ENCODE measurements at places on chromosomes 3 and 15.

DNA sequence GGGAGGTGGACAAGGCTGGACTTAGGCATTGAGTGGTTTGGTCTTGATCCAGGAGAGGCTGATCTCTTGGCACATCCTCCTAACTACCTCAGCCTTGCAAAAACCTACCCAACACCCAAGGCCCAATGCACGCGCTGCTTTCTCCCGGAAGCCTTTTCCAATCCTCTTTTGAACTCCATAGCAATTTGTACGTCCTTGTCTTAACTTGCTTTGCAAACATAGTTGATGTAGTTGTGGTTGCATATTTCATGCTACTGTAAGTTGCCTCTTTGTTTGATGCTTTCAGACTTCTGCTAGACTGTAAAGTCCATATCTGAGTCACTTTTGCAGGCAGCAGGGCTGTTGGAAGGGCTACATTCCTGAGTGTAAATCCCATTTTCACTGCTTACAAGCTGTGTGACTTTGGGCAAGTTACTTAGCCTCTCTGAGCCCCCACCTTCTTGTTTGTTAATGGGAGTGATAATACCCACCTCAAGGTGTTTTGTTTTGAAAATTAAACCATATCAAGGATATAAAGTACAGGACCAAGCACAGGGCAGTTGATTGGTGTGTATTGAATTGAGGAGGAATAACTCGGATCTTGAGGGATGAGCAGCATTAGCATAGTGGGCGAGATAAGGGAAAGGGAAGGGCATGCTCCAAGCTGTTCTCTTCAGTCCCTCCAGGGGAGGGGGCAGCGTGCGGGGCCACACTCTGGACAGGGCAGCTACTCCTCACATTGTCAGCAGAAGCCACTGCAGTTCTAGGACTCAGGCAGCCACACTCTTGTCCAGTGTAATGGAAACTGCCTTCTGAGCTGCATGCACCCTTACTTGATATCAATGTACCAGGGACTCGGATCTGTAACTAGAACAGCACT lies 28.8 kb downstream of the SIAH2 start:
- no peak for DNase-seq

DNA sequence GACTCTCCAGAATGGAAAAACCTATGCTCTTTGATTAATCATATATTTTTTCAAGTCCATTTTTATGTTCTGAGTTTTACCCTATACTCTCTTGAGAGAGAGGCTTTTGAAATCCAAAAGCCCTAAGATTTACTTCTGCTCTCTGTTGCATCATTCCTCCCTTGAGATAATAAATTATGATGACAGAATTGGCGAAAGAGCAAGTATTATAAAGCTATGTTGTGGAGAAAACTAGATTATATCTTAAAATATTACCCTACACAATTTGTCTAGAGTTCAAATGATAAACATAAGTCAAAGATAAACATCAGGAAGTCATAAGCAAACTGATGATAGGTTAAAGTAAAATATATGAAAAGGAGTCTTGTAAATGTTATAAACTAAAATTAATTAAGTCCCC lies 293.4 kb upstream of the MME start:
- no peak for DNase-seq

DNA sequence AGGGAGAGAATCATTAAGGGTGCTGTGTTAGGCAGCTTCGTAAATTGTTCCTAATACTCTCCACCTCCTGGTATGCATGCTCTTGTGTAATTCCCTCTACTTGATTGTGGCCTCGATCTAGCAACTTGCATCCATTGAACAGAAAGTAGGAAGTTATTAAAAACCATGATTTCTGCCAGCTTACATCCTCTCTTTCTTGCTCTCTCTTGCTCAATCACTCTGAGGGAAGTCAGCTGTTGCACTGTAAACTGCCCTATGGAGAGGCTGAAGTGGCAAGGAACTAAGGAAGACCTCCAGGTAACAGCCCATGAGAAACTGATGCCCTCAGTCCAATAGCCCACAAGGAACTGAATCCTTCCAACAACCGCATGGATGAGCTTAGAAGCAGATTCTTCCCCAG lies 92.6 kb downstream of the ERC2 start:
- peak; percentile 77 for DNase-seq

DNA sequence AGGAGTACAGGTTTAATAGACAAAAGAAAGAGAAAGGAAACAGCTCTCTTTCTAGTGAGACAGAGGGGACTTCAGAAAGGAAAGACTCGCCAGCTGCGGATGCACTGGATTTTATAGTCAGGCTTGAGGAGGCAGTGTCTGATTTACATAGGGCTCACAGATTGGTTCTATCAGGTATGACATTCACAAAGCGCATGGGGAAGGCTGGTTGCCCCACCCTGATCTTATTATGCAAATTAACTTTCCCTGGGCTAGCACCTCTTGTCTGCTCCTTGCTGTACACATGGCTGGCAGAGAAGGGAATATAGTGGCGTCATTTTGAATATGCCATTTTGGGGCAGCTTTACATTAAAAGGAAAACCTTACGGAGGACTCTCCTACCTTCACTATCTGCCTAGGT lies 938.4 kb upstream of the SEMA6D start:
- DNase-seq, result no peak

DNA sequence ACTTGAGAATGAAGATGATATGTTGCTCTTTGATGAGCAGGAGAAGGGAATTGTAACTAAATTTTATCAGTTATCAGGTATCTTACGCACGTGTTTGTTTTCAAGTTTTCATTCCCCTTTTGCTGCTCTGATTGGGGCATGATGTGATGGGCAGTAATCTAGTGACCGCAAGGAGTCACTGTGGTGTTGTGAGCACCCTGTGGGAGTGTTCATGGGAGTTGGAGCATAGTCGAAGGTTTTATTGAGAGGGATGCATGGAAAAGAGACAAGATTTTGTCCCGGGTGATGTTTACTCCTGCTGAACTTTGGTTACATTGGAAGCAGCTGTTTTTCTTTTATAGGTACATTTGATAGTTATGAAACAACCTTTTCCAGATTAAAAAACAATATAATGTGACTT lies 2.1 kb downstream of the FAN1 start:
- no peak for DNase-seq

GRCh38 chr3:47238017-47238416 lies 44.6 kb downstream of the KIF9 start:
- no peak for DNase-seq

GRCh38 chr3:141411251-141411771 lies 43.0 kb downstream of the ZBTB38 start:
- DNase-seq, result no peak

DNA sequence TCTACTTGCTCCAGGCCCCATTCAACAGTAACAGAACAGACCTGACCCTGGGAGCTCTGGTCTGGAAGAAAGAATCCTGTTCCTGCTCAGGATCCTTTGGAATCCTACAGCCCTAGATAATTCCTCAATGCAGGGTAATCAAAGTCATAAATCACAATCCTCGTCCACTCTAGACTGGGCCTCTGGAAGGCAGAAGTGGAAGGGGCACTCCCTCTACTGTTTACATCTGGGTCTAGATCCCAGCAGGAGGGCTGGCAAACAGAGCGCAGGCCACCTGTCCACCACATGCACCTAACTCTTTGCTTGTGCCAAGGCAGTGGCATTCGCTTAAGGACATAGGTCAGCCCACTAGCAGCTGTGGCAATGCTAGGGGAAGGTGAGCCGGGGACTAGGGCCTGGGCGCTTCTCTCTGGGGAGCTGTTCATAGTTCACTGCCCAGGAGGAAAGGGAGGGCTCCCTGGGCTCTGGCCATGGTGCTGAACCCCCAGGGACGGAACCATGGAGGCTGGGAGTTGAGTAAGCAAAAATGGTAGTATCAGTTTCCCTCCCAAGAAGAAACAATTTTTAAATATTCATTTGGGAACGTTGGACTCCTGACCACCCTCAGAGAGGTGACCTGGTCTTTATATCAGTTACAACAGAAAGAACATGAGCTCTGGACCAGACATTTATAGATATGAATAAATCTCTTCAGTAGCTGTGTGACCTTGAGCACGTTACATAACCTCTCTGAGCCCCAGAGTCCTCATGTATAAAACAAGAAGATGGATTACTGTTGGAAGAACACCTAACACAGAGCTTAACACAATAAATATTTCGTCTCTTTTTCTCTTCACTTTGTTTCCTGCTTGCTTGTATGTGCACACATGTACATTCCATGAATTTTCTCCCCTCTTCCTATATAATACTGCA lies 90.2 kb downstream of the NTRK3 start:
- no peak for DNase-seq

GRCh38 chr3:69012100-69012799 lies 1.2 kb downstream of the EOGT start:
- DNase-seq, result no peak

DNA sequence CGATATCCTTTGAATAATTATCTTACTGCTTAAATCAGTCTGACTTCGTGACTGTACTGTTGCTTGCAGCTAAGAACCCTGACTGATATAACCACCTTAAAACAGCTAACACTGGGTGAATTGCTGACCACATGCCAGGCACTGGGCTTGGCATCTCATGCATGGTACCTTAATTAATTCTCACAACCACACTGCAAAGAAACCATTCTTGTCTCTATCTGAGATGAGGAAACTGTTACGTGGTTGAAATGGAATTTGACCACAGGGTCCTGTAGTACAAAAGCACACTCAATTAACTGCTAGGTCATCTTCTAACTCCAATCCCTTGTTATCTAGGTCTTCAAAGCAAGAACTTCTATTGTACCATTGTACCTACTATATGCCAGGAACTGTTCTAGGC lies 92.7 kb upstream of the PRICKLE2 start:
- no peak for DNase-seq
